ENCODE measurements at places on chromosomes 11 and 22. TPM values are rescaled to one million over a fixed set of nuclear protein-coding genes. Genes with fewer than 3 reads are reported as not detected.

DNA sequence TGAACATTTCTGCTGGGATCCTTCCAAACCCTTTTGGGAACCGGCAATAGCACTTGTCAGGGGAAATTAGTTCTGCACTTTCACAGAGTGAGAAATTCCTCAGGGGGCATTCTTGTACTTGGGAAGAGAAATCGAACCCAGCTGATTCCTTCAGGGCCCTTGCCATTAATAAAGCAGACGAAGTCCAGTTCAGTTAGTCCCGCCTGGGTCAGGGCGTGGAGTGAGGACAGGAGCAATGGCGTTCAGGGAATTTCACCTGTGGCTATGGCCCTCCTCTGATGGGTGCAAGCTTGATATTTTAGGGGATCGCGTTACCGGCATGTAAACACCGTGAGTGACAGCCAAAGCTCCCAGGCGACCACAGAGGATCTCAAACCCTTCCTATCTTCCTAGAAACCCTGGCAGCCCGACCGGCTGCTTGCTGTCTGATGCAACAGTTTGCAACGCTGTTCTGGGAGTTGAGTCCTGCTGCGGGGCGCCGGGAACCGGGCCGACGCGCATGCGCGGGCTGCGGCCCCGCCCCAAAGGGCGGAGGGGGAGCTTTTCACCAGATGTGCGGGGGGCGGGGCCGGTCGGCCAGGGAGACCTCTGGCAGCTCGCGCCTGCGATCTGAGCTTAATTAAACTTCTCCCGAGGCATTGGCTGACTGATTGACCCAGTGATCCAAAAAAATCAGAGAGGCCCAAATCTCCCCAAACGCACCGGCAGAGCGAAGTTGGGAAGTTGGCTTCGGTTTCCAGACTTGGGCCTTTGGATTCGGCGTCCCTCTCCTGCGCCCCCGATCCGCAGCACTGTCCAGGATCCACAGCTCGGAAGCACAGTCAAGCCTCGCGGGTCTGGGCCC lies 34.3 kb upstream of the CREB3L1 start:
- DNase-seq: peak; percentile 86

Gene BUD13
- total RNA-seq: 12.1 TPM

Gene SPON1
- 3.2 TPM for total RNA-seq

DNA sequence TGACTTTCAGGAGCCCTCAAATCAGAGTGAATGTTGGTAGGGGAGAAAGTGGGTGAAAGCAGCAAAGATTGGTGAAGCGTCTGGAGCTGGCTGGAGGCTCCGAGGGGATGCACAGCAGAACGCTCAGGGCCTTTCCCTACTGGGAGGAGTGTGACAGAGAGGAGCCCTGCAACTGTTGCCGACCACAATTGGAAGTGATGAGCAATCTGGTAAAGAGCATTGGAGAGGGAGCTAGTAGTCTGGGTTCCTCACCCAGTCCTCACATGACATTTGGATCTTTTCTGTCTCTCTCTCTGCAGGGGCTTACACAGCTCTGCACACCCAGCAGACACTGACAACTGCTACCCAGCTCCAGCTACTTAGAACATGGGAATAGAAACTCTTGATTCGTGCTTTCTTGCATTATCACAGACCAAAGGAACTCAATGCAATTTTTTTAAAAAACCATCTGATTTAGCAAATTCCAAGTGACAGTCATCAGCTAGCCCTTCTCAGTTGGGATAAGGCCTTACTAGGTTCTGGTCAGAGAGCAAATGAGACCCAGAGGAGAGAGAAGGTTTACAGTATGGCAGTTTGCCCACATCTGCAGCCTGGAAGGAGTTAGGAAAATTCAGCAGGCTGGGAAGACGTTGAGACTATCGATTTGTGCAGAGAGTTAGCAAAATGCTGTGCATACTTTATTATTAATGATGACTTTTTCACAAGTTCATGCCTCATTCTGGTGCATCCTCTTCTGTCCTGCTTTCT lies 278.0 kb upstream of the PLET1 start:
- DNase-seq: no peak

DNA sequence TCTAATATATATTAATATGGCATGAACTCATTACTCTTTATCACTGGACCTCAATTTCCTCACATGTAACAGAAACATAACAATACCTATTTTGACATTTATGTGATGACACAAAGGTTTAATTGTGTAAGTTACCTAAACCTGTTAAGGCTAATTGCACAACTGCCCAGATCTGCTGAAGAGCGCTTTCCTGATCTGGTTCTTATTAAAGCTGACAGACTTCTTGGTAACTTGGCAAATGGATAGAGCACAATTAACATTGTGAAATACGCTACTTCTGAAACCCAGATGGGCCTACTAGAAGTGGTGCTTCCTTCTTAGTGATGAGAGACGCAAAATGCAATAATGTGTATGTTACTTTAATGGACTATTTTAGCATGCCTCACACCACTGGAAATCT lies 1767.2 kb upstream of the RAG2 start:
- no peak for DNase-seq

GRCh38 chr11:112388496-112388895 lies 127.8 kb upstream of the PLET1 start:
- DNase-seq: no peak

DNA sequence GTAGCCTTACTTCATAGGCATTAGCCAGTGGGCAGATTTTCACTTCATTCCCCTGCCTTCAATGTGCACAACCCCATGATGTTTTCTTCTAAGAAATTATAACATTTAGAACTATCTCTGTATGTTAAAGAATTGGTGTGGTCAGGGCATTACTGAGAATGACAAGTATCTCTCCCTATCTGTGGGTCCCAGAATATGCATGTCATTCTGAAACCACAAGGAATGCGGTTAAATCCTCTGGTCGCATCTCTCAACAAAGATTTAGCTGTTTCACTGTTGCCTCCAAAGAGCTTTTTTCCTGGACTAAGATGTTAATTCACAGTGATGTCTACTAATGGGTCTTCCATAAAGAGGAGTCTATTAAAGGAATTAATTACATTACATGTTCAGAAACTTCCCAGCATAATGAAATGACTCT lies 62.7 kb downstream of the LIF start:
- no peak for DNase-seq

Gene MMP27
- not detected for total RNA-seq

DNA sequence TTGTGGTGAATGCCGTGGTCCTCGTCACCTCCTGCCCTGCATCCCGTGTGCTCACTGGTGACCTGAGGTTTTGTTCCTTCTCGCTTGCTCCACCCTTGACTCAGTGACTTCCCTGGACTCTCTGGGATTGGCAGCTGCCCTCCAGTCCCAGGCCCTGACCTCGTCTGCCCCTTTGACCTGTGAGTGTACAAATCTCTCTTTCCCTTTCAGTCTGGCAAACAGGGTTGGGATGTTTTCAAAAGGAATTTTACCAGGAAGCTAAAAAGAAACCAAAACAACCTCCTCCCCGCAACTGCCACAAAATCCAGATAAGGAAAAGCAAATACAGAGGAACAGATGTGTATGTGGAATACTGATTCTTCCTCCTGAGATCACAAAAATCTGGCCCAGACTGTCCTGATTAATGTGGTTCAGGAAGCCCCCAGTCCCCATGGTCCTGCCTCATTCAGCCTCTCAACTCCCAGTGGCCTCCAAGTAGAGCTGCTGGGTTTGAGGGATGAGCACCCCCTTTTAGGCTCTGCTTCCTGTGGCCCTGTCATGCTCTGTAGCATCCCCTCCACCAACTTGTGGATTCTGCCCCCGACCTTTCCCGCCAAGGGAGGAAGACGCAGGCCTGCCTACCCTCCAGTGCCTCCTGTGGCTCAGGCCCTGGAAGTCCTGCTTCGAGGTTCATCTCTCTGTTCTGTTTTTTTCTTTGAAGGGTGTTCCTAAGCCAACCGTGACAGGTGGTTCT lies 15.2 kb downstream of the ROBO4 start:
- no peak for DNase-seq

GRCh38 chr22:45290410-45290936 lies 5.7 kb downstream of the UPK3A start:
- no peak for DNase-seq

Gene POU2F3
- 1.1 TPM for total RNA-seq

DNA sequence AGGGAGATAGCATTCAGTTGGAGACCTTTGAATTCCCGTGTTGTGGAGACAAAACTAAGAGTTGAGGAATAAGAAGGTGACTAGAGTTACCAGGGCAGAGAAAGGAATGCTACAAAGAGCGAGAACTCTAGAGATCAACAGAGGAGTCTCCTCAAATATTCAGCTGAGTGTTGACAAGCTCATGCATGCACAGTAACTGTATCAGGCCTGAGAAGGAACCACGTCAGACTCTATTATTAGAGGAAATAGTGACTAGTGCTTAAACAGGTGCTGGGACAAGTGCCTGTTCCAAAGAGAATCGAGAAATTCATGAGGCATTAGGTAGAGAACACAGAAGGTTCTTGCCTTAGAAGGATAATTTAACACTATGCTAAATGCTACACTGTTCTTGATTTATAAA lies 333.8 kb upstream of the CHORDC1 start:
- DNase-seq: no peak

Gene TEX12
- total RNA-seq: not detected

Gene CREB3L1
- 4.5 TPM for total RNA-seq

DNA sequence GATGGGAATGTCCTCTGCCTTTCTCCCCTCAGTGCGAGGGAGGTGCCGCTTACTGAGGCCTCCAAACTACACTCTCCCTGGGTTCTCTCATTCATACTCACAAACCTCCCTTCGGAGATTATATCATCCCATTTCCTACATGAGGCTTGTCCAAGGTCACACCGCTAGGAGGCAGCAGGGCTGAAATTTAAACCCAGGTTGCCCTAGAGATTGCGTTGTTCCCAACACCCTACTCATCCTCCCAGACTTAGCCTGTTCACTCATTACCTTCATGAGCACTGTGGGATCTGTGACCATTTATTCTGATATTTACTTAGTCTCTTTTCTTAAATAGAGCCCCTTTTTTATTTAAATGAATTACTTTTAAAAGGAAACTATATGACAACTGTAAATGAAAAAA lies 31.1 kb downstream of the SDHAF2 start:
- no peak for DNase-seq

DNA sequence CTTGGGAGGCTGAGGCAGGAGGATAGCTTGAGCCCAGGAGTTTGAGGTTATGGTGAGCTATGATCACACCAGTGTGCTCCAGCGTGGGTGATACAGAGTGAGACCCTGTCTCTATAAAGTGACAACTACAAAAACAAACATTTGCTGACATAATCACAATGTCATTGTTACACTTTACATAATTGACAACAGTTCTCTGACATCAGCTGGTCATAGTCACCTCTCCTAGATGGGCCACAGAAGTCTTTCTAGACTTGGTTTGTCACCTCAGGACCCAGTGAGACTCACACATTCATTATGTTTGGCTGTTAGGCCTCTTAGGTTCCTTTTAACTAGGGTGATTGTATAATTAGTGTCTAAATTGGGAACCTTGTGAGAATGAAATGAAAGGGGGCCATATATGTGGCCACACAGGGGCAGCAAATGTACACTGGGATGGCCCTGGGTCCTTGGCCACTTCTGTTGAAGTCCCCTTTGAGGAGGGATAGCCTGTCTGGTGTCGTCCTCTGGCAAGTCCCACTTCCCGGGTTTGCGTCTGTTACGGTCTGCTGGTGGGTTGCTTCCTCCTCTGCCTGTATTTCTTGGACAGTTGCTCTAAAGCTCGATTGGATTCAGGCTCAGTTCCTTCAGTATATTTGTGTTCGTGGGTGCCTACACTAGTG lies 5.8 kb upstream of the PPIL2 start:
- no peak for DNase-seq

DNA sequence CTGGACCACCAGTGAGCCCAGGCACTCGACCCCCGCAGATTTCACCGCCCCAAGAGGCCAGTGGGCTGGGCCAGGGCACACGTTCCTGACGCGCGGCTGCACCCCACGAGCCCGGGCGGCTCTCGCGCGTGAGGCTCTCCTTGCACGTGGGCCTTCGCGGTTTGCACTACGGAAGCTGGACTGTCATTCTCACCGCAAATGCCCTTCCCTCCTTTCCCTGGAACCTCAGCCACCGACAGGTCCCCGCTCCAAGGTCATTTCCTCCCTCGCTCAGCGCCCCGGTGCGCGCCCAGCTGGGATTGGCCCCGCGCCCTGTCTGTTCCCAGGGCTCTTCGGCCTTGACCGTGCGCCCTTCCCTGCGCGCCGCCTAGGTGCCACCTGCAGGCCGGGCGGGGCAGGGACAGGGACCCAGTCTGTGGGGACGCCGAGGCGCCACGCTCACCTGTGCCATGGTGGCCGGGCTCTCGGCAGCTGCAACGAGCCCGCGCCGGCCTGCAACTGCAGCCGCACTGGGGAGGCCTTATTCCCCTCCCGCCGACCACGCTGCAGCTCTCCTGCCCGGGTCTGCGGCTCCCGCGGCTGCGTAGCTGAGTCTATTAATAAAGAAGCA lies 2.1 kb upstream of the CPT1A start:
- DNase-seq: no peak

DNA sequence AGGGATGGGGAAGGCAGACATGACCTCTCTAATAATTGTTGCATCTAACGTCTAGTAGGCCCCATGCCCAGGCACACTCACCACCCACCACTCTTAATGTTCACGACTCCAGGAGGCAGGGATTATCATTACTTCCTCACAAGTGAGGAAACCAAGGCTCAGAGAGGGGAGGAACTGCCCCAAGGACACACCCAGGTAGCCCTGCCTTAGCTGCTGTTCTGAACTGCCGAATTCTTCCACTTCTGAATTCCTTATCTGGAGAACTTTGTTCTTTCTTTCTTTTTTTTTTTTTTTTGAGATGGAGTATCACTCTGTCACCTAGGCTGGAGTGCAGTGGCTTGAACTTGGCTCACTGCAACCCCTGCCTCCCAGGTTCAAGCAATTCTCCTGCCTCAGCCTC lies 16.7 kb downstream of the SLCO2B1 start:
- DNase-seq: no peak

DNA sequence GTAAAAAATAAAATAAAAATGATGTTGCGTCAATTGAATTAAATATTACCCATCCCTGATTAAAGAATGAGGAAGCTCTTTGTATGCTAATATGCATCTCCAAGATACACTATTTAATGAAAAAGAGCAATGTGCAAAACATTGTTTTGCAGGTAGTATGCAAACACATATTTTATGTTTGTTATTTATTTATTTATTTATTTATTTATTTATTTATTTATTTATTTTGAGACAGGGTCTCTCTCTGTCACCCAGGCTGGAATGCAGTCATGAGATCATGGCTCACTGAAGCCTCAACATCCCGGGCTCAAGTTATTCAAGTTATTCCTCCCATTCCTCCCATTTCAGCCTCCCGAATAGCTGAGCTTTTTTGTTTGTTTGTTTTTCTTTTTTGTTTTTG lies 7.2 kb upstream of the CHST1 start:
- no peak for DNase-seq

GRCh38 chr22:22746061-22746962 lies 101.9 kb downstream of the GGTLC2 start:
- DNase-seq: no peak

DNA sequence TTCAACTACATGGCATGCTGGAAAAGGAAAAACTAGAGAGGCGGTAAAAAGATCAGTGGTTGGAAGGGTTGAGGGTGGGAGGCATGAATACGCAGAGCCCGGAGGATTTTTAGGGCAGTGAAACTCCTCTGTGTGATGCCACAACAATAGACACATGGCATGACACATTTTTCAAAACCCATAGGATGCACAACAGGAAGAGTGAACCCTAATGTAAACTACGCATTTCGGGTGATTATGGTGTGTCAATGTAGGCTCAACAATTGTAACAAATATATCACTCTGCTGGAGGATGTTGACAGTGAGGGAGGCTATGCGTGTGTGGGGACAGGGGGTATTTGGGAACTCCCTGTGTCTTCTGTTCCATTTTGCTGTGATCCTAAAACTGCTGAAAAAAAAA lies 15.7 kb upstream of the FAM83F start:
- no peak for DNase-seq

- DNase-seq: peak; percentile 94
Observed at GRCh38 chr11:79081471-79082031, 359.3 kb downstream of the TENM4 start.

Data from kidney epithelial cell (primary cell).